IgD-negative memory B cell (primary cell): ENCODE measurements at places on chromosomes 5 and 9. TPM values are rescaled to one million over a fixed set of nuclear protein-coding genes. Genes with fewer than 3 reads are reported as not detected.

The SV2C gene
- polyA plus RNA-seq = not detected

The CWC27 gene
- polyA plus RNA-seq = 28.8 TPM

The IRX1 gene
- not detected for polyA plus RNA-seq

The PPP3R2 gene
- polyA plus RNA-seq = not detected

The FREM1 gene
- polyA plus RNA-seq = not detected

The ADGRV1 gene
- not detected for polyA plus RNA-seq

The REEP5 gene
- 113 TPM for polyA plus RNA-seq

The CORO2A gene
- 4.2 TPM for polyA plus RNA-seq

The C9orf153 gene
- 0.14 TPM for polyA plus RNA-seq
